Urothelium cell line (cell line): ENCODE measurements at places on chromosomes 16 and 17.

- no peak for DNase-seq
Observed at GRCh38 chr16:84864326-84864955, 44.7 kb downstream of the CRISPLD2 start.

DNA sequence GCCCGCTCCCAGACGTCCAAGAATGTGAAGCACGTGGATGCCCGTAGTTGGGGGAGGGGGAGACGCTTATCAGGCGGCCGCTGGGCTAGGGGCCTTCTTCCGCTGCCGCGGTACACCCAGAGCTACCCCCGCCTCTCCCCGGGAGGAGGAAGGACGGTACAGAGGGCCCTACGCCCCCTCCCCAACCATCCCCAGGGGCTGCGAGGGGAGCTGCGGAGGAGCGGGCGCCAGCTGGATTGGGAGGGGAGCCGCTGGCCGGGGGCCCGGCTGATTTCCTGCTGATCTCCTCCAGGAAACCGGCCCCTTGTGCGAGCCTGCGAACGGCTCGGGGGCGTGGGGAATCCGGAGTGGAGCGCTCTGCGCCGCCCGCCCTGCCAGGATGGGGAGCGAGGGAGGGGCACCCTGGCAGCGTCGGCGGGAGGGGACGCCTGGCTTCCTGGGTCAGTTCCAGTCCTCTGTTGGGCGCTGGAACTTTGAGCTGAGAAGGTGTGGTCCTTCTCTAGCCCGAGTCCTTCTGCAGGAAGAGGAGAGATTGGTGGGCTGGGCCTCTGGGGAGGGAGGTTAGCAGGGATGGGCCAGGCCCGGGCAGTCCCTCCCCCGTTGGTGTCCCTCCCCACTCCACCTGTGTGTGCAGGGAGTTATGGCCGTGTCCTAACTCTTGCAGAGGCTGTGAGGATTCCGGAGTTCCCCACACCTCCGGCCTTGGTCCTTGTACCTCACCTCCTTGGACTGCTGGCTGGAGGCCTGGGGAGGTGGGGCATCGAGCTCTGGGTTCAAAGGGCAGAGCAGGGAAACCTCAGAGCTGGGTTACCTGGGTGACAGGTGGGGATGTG, 19.2 kb downstream of the GJD3 start:
- peak; percentile 85 for DNase-seq

- DNase-seq = no peak
Observed at GRCh38 chr17:588519-588918, 126.1 kb downstream of the VPS53 start.

- DNase-seq = no peak
Observed at GRCh38 chr16:57570301-57571070, 28.0 kb downstream of the ADGRG5 start.

GRCh38 chr17:58529275-58529674, 14.8 kb upstream of the MTMR4 start:
- no peak for DNase-seq

DNA sequence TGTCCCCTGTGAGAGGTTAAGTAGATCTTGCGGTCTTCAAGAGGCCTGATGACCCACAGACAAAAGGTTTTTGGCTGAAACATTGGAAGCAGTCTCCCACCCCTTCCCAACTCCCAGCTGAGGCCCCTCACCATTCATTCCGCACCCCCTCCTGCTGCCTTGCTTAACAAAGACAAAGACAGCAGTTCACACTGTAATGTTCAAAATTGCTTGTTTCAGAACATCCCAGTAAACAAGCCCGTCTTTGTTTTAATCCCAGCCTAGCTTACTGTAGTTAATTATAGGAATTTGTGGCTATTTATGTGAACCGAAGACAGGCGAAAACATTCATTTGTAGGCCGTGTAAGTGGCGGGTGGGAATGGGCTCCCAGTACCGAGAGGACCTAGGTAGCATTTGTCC, 55.7 kb downstream of the IRX5 start:
- DNase-seq = no peak
